ENCODE measurements at places on chromosomes 12 and 14. TPM values are rescaled to one million over a fixed set of nuclear protein-coding genes. Genes with fewer than 3 reads are reported as not detected.

Gene DPF3
- total RNA-seq: 0.13 TPM

Gene OTOGL
- total RNA-seq: not detected

Gene RD3L
- total RNA-seq: not detected

Gene CIROP
- not detected for total RNA-seq

Gene PLXNC1
- 0.15 TPM for total RNA-seq
